DMS53 (cell line): ENCODE measurements at places on chromosomes 3 and 15.
A peak's percentile ranks its signal among the peaks of the same experiment; 100 is the strongest.

GRCh38 chr15:52254391-52254790 lies 41.2 kb downstream of the MYO5C start:
- DNase-seq = peak; percentile 4

DNA sequence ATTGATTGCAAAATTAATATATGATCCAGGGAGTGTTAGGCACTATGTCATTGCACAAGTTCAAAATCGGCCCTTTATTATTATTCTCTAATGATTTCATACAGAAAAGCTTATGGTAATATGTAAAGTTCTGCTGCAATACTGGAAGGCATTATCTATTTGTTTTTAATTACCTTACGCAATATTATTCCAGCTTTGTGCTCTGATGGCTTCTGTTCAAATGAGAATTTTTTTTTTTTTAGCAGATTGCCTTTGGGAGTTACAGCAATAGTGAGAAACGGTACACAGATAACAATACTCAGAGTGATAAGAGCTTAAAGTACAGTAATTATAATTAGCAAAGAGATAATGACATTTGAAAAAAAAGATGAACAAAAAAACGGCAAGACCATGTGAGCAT lies 602.2 kb upstream of the ALCAM start:
- DNase-seq = no peak

GRCh38 chr3:61684386-61684785 lies 123.0 kb downstream of the PTPRG start:
- DNase-seq = no peak

GRCh38 chr3:106088304-106088703 lies 219.5 kb upstream of the CBLB start:
- no peak for DNase-seq

GRCh38 chr3:13479332-13479581 lies 849 bp upstream of the HDAC11 start:
- DNase-seq = peak; percentile 50
